ENCODE measurements at places on chromosomes 11 and 22. TPM values are rescaled to one million over a fixed set of nuclear protein-coding genes. Genes with fewer than 3 reads are reported as not detected.

GRCh38 chr11:114246321-114247069 lies 49.7 kb upstream of the NNMT start:
- H3K4me1 ChIP-seq, result no peaks in the 10 kb centered on the region
- H3K27ac ChIP-seq, result no peak overlapping the region
- peaks cover 92% of the 10 kb centered on the region for H3K27me3 ChIP-seq
- no peaks in the 10 kb centered on the region for H3K36me3 ChIP-seq

GRCh38 chr11:16773981-16774935 lies 35.8 kb downstream of the C11orf58 start:
- DNase-seq, result no peak
- peaks cover 7% of the 10 kb centered on the region for H3K4me1 ChIP-seq
- no peaks in the 10 kb centered on the region for H3K36me3 ChIP-seq
- no peaks in the 10 kb centered on the region for H3K27me3 ChIP-seq

DNA sequence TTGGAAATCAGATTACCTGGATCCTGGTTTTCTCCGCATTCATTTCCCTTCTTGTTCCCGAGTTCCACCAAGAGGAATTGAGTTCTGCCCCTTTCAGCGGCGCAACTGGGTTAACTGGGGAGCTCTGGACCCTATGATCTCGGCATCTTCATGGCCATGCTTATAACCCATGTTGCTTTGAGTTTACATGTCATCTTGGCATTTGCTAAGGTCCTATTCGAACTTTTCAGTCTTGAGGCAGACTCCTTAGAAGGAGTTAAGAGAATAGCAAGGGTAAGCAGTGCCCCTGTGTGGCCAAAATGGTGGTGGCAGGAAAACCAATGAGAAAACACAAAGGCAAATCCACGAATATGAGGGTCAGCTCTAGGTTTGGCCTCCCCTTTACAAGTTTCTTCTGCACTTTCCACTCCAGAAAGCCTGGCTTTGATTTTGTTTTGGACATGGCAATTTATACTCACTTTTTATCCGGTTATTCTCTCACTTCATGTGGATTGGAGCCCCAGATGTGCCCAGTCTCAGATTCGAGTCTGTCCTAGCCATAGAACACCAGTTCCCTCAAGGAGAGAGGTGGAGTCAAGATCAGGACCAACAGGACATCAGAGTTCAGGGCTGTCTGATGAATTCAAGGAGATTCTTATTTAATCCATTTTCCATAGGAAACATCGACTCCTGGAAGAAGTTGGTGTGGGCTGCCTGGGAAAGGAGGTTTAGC lies 55.3 kb upstream of the FBXO3 start:
- DNase-seq, result peak; percentile 62
- no peaks in the 10 kb centered on the region for H3K27me3 ChIP-seq
- H3K27ac ChIP-seq, result no peak overlapping the region
- peaks cover 18% of the 10 kb centered on the region for H3K4me1 ChIP-seq

DNA sequence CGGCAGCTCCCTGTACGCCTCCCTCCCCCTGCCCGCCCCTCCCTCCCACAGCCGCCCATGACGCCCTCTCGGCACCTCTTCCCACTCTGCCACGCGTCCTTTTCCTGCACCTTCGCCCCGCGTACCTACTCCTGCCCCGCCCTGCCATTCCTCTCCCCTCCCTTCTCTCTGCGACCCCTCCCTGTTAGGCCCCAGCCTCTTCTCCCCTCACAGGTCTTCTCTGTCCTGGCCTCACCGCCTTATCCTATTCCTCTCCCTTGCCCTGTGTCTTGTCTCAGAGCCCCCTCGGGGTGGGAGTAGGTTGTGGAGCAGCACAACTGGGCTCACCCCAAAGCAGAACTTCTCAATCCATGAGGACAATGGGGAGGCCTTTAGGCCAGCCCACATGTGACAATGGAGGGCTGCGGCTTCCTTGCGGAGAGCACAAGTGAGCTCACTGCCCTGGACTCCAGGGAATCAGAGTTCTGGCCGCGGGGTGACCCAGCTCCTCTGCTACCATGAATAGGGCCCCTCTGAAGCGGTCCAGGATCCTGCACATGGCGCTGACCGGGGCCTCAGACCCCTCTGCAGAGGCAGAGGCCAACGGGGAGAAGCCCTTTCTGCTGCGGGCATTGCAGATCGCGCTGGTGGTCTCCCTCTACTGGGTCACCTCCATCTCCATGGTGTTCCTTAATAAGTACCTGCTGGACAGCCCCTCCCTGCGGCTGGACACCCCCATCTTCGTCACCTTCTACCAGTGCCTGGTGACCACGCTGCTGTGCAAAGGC lies 539 bp downstream of the SLC35C1 start:
- H3K4me3 ChIP-seq, result peak overlapping the region; percentile 84
- peak; percentile 59 for DNase-seq
- peaks cover 28% of the 10 kb centered on the region for H3K4me1 ChIP-seq
- no peak overlapping the region for H3K27ac ChIP-seq
- H3K27me3 ChIP-seq, result no peaks in the 10 kb centered on the region

GRCh38 chr22:17749605-17750395 lies 24.5 kb downstream of the BID start:
- no peaks in the 10 kb centered on the region for H3K27me3 ChIP-seq
- H3K4me1 ChIP-seq, result peaks cover 12% of the 10 kb centered on the region
- H3K4me3 ChIP-seq, result no peak overlapping the region
- H3K27ac ChIP-seq, result no peak overlapping the region
- DNase-seq, result no peak

- no peak overlapping the region for H3K4me3 ChIP-seq
- no peaks in the 10 kb centered on the region for H3K36me3 ChIP-seq
- DNase-seq, result no peak
- no peaks in the 10 kb centered on the region for H3K4me1 ChIP-seq
- no peaks in the 10 kb centered on the region for H3K27me3 ChIP-seq
Observed at GRCh38 chr22:28115426-28115825, 196.4 kb upstream of the PITPNB start.

- DNase-seq, result no peak
- no peak overlapping the region for H3K4me3 ChIP-seq
- no peaks in the 10 kb centered on the region for H3K27me3 ChIP-seq
- peaks cover 20% of the 10 kb centered on the region for H3K4me1 ChIP-seq
- H3K36me3 ChIP-seq, result no peaks in the 10 kb centered on the region
Observed at GRCh38 chr22:37300551-37301017, 18.3 kb downstream of the CYTH4 start.

- H3K27ac ChIP-seq, result no peak overlapping the region
- peaks cover 39% of the 10 kb centered on the region for H3K4me1 ChIP-seq
- H3K27me3 ChIP-seq, result no peaks in the 10 kb centered on the region
- DNase-seq, result peak; percentile 24
Observed at GRCh38 chr11:71452199-71453036, 585 bp upstream of the NADSYN1 start.

DNA sequence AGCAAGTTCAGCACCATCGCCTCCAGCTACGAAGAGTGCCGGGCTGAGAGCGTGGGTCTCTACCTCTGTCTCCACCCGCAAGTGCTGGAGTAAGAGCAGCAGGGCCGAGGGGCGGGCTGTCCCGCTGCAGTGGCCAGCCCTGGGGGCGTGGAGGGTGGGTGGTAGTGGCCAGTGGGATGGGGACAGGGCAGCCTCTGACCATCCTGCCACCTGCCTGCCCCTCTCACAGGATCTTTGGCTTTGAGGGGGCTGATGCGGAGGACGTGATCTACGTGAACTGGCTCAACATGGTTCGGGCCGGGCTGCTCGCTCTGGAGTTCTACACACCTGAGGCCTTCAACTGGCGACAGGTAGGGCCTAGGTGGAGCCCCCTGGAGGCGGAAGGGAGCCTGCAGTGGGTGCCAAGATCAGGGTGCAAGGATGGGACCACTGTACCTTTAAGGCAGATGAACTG lies 15.0 kb upstream of the BBS1 start:
- H3K4me1 ChIP-seq, result no peaks in the 10 kb centered on the region
- H3K27me3 ChIP-seq, result no peaks in the 10 kb centered on the region
- no peak for DNase-seq
- H3K4me3 ChIP-seq, result no peak overlapping the region
- no peak overlapping the region for H3K27ac ChIP-seq

GRCh38 chr11:43504316-43504950 lies 145.7 kb downstream of the TTC17 start:
- DNase-seq, result no peak
- H3K36me3 ChIP-seq, result no peaks in the 10 kb centered on the region
- no peak overlapping the region for H3K27ac ChIP-seq
- H3K27me3 ChIP-seq, result peaks cover 19% of the 10 kb centered on the region

- H3K36me3 ChIP-seq, result no peaks in the 10 kb centered on the region
- peaks cover 21% of the 10 kb centered on the region for H3K4me1 ChIP-seq
- peak overlapping the region; percentile 73 for H3K4me3 ChIP-seq
- H3K27ac ChIP-seq, result peak overlapping the region; percentile 5
Observed at GRCh38 chr11:46380340-46381047, 975 bp upstream of the MDK start.

DNA sequence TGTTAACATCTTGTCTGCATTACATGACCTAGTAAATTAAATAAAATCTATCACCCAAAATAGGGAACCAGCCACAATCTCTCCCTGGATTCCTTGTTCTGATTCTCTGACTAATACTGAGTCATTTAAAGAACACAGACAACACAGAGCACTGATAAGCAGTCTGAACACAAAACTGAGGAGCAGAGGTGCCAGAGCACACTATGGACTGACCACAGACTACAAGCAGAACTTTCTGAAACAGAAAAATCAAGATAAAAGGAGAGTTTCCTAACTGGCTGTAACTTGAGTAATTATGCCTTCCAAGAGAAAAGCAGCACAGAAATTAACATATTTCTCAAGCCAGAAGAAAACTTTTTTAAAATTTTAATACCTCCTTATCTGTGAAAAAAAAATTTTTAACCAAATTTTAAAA lies 128.8 kb downstream of the SGSM3 start:
- peak overlapping the region; percentile 96 for H3K27ac ChIP-seq
- no peaks in the 10 kb centered on the region for H3K27me3 ChIP-seq
- H3K36me3 ChIP-seq, result no peaks in the 10 kb centered on the region
- DNase-seq, result peak; percentile 98
- peaks cover 40% of the 10 kb centered on the region for H3K4me1 ChIP-seq
- H3K4me3 ChIP-seq, result peak overlapping the region; percentile 31

- H3K27me3 ChIP-seq, result no peaks in the 10 kb centered on the region
- no peaks in the 10 kb centered on the region for H3K4me1 ChIP-seq
- DNase-seq, result no peak
- H3K4me3 ChIP-seq, result no peak overlapping the region
Observed at GRCh38 chr11:76553554-76554476, 109.0 kb downstream of the EMSY start.

- H3K27me3 ChIP-seq, result no peaks in the 10 kb centered on the region
- no peak overlapping the region for H3K27ac ChIP-seq
- DNase-seq, result no peak
- H3K4me1 ChIP-seq, result no peaks in the 10 kb centered on the region
Observed at GRCh38 chr11:132028380-132029240, 658.2 kb downstream of the NTM start.

GRCh38 chr11:67002921-67003411 lies 20.0 kb upstream of the SYT12 start:
- no peak overlapping the region for H3K4me3 ChIP-seq
- no peak for DNase-seq
- H3K4me1 ChIP-seq, result peaks cover 13% of the 10 kb centered on the region
- no peaks in the 10 kb centered on the region for H3K27me3 ChIP-seq

DNA sequence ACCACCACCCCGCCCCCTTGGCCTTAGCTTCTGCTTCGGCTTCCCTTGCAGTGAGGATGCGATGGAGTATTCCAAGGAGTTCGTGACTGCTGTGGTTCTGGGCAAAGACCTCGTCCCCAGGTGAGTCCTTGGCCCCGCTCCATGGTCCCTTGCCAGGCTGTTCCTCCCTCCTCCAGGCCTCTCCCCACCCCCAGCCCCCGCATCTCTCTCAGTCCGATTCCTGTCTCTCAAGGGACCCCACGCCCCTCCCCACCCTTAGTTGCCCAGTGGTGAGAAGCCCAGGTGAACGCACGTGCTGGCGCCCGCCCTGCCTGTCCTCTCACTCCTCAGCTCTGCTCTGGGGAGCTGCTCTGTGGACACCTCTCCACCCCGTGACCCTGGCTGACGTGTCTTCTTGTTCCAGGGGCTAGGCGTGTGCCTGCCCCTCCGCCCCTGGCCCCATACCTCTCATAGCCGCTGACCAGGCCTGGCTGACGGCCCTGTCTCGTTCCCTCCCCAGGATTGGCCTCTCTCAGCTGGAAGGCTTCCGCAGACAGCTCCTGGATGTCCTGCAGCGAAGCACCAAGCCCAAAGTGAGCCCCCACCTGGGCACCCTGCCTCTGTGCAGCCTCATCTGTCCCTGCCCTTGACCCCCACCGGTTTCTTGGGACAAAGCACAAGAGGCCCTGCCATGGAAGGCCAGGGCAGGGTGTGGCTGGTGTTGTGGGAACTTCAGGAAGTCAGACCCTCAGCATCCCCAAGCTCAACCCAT lies 14.6 kb upstream of the MYRF start:
- no peaks in the 10 kb centered on the region for H3K27me3 ChIP-seq
- no peaks in the 10 kb centered on the region for H3K36me3 ChIP-seq

Gene CDC42BPG
- total RNA-seq, result 33.8 TPM

Gene MPZL3
- 13.4 TPM for total RNA-seq
